ENCODE measurements at places on chromosomes 1 and 21. TPM values are rescaled to one million over a fixed set of nuclear protein-coding genes. Genes with fewer than 3 reads are reported as not detected.

DNA sequence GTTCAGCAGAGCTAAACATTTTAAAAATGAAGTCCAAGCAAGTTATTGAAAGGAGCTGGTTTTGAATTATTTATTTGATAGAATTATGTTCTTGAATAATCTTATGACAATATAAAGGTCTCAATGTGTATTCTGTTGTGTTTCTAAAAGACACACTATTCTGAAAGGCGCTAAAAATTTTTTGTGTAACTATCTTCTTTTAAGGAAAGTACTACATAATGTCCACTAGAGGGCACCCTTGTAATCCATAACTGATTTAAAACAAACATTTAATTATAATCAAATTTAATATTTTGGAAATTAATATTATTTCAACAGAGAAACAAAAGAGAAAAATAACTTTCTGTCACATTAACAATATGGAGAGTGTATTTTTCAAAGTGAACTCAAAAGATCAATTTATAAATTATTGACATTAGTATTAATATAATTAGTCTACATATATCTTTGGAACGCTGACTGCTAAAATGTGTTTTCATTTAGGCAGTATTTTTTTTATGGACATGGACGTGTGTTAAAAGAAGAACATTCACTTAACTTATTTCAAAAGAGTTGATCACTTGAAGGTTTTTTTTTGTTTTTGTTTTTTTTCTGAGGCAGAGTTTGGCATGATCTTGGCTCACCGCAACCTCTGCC is 248.4 kb downstream of the DENND1B start:
- H3K27me3 ChIP-seq, result no peaks in the 10 kb centered on the region
- H3K4me3 ChIP-seq, result no peak overlapping the region
- no peak overlapping the region for H3K27ac ChIP-seq
- H3K36me3 ChIP-seq, result no peaks in the 10 kb centered on the region
- no peak for DNase-seq
- H3K4me1 ChIP-seq, result no peaks in the 10 kb centered on the region

DNA sequence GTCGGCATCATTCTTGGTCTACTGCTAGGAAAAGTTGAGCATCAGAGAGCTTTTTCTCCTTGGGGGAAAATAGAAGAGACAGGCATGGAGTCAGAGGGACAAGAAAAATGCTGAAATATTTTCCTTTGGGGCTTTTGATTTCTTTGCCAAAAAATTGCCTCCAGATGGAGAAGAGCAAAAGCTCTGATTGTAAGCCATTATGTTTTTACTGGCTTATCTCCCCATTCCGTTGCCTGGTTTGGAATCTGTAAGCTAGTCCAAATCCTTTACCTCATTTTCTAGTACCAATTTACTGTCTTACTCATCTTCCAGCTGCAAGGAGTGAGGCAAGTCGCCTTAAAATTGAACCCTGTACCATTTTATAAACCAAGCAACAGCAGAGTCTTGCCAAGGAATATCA is 23.3 kb upstream of the NBL1 start:
- H3K36me3 ChIP-seq, result peaks cover 14% of the 10 kb centered on the region
- DNase-seq, result no peak
- H3K27ac ChIP-seq, result no peak overlapping the region
- no peaks in the 10 kb centered on the region for H3K27me3 ChIP-seq

DNA sequence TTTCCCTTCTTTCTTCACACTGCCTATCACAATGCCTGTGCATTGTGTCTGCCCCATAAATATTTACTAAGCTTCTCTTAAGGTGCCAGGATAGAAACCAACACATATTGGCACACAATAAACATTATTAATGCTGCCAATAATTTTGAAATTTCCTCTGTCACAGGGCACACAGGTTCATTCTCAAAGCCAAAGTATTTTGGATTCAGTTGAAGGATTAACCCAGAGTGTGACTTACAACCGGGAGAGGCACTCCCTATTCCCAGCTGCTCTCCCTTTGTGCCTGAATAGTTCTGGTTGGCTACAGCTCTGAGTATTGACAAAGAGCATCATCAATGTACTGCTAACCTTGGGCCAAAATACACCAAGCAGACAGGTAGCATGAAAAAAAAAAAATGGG is 46.6 kb upstream of the ATP1A1 start:
- H3K27me3 ChIP-seq, result no peaks in the 10 kb centered on the region
- no peak overlapping the region for H3K27ac ChIP-seq
- no peaks in the 10 kb centered on the region for H3K4me1 ChIP-seq
- DNase-seq, result no peak
- H3K36me3 ChIP-seq, result no peaks in the 10 kb centered on the region
- H3K4me3 ChIP-seq, result no peak overlapping the region

DNA sequence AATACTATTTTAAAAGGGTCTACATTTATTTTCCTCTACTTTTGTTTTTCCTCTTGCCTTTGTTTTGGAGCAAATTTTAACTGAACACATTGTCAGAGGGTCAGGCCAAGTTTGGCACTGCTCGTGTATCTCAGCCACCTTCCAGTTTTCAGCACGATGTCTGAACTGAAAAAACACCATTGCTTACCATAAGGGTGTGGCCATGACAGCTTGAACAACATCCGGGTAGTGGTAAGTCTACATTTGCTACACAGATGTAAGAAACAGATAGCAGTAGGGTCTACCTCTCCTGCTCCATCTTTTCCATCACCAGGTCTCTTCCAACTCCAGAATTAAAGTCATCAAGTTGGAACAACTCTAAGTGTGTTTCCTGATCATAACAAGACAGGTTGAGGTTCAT is 4.2 kb downstream of the HIVEP3 start:
- no peaks in the 10 kb centered on the region for H3K36me3 ChIP-seq
- peaks cover 19% of the 10 kb centered on the region for H3K4me1 ChIP-seq
- H3K27ac ChIP-seq, result peak overlapping the region; percentile 53
- no peak for DNase-seq

GRCh38 chr21:29349702-29350101 is 51.0 kb downstream of the BACH1 start:
- H3K27ac ChIP-seq, result peak overlapping the region; percentile 56
- peaks cover 4% of the 10 kb centered on the region for H3K36me3 ChIP-seq
- no peaks in the 10 kb centered on the region for H3K27me3 ChIP-seq
- no peak for DNase-seq

DNA sequence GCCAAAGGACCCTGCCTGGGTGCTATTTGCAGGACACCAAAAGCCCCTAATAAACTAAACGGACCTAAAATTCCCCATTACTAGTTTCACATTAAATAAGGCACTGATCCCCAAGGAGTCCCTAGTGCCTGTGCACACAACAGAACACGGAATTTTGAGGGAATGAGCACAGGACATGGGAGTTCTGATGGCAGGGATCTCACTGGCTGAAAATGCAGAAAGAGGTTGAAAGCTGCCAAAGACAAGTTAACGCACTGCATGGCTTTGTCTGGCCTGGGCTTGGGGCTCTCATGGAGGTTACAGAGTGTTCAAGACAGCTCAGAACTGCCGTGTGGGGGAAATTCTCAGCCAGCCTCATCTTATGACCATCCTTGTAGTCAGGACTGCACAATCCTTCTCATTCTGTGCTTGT is 15.6 kb upstream of the ATP1B1 start:
- H3K36me3 ChIP-seq, result no peaks in the 10 kb centered on the region
- H3K27ac ChIP-seq, result no peak overlapping the region
- no peaks in the 10 kb centered on the region for H3K27me3 ChIP-seq
- no peak overlapping the region for H3K4me3 ChIP-seq
- H3K4me1 ChIP-seq, result peaks cover 18% of the 10 kb centered on the region
- DNase-seq, result no peak

- no peak overlapping the region for H3K4me3 ChIP-seq
- no peaks in the 10 kb centered on the region for H3K36me3 ChIP-seq
- H3K4me1 ChIP-seq, result peaks cover 11% of the 10 kb centered on the region
- no peak overlapping the region for H3K27ac ChIP-seq
- DNase-seq, result no peak
Measured at GRCh38 chr1:164735315-164736052, 176.5 kb downstream of the PBX1 start.

- H3K36me3 ChIP-seq, result no peaks in the 10 kb centered on the region
- no peak for DNase-seq
- H3K27ac ChIP-seq, result no peak overlapping the region
- no peak overlapping the region for H3K4me3 ChIP-seq
Measured at GRCh38 chr21:41750051-41750450, 16.8 kb downstream of the RIPK4 start.

GRCh38 chr1:8910914-8911313 is 32.4 kb upstream of the ENO1 start:
- no peaks in the 10 kb centered on the region for H3K4me1 ChIP-seq
- DNase-seq, result no peak
- H3K36me3 ChIP-seq, result no peaks in the 10 kb centered on the region
- no peak overlapping the region for H3K4me3 ChIP-seq
- H3K27ac ChIP-seq, result no peak overlapping the region

DNA sequence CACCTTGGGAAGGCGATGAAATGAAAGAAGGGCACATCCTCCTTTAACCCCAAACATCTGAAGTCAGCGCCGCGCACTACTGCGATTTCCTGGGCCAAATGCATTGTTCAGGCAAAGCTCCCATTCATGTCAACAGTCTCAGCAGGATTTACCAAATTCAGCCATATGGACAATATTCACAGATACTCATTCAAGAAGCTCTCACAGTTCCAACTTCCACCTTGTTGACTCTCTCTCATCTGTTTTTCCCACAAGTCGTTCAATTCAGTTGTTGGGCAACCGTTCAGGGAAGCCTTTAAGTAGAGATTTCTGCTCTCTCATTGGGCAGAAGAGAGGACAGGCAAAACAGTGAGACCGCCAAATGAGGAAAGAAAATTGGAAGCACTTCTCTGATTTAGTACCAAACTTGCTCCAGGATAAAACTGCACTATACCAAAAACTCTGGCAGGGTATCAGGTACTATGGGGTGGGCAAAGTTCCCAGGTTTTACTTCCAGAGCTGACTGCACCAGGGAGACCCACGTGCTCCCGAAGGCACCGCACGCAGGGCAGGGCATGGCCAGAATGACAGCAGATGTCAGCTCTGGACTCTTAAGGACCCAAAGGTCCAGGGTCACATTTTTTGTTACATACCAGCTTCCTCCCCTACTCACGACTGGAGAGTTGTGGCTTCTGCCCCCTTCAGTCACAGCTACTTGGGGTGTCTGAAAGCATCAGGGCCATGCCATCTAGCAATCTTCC is 668.8 kb downstream of the KIF26B start:
- no peaks in the 10 kb centered on the region for H3K36me3 ChIP-seq
- H3K4me3 ChIP-seq, result no peak overlapping the region
- no peak for DNase-seq
- H3K27me3 ChIP-seq, result no peaks in the 10 kb centered on the region

DNA sequence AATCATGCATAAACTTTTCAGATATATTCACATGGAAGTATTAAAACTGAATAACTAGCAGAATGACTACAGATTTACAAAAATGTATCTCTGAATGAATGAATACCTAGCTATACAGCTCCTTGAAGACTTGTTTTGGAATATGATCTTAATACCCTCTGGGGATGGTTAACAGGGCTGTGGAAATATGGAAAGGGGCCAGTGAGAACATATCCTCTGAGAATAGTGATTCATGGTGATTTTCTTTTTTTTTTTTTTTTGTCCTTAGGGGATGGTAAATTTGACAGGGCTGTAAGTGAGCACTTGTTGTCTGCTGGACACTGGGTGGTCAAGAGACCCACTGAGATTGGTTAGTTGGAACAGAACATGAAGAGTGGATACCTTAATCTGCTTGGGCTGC is 80.7 kb upstream of the HP1BP3 start:
- H3K27ac ChIP-seq, result no peak overlapping the region
- no peaks in the 10 kb centered on the region for H3K27me3 ChIP-seq
- H3K4me1 ChIP-seq, result no peaks in the 10 kb centered on the region
- no peak overlapping the region for H3K4me3 ChIP-seq
- H3K36me3 ChIP-seq, result peaks cover 6% of the 10 kb centered on the region
- DNase-seq, result no peak

DNA sequence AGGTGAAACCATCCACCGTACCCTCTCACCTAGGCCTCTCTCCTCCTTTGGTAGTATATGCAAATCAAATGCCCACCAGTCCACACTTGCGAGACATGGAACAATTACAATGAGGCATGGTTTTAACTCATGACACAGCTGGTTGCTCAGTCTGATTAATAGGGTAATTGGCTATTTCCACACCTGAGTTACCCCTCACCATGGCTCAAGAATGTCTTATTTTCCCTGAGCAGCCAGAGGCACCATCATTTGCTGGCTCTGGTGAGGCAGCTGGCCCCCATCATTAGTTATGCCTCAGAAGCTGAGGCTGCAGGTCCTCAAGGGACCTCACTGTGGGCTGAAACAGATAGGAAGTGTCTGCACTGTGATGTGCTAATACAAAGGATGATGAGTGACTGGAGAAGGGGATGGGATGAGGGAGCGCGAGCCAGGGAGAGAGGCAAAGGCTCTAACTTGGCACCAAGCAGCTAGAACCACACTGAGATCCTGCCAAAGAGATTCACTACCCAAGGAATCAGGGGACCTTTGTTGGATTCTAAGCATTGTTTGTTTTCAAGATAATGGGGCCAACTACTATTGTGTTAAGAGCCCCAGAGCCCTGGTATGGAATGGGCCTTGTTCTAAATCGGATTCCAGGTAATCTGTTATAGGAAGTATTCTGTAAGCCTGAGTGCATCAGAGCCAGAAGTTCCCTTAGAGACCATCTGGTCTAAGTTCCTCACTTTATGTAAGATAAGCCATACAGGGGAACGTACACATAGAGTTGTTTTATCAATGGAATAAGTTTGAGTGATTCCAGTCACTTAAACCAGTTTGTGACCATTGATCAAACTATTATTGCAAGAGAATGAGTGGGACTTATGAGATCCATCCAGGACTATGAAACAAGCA is 80.0 kb upstream of the CNTN2 start:
- no peak overlapping the region for H3K27ac ChIP-seq
- no peaks in the 10 kb centered on the region for H3K27me3 ChIP-seq
- H3K36me3 ChIP-seq, result no peaks in the 10 kb centered on the region
- no peak for DNase-seq
- H3K4me1 ChIP-seq, result no peaks in the 10 kb centered on the region

- DNase-seq, result no peak
- no peaks in the 10 kb centered on the region for H3K4me1 ChIP-seq
- H3K27me3 ChIP-seq, result no peaks in the 10 kb centered on the region
- no peak overlapping the region for H3K4me3 ChIP-seq
- H3K36me3 ChIP-seq, result no peaks in the 10 kb centered on the region
Measured at GRCh38 chr1:90371448-90371813, 345.7 kb downstream of the BARHL2 start.

GRCh38 chr1:223483511-223483910 is 90.3 kb downstream of the CCDC185 start:
- H3K36me3 ChIP-seq, result no peaks in the 10 kb centered on the region
- no peak for DNase-seq
- no peaks in the 10 kb centered on the region for H3K4me1 ChIP-seq
- H3K4me3 ChIP-seq, result no peak overlapping the region
- no peaks in the 10 kb centered on the region for H3K27me3 ChIP-seq

DNA sequence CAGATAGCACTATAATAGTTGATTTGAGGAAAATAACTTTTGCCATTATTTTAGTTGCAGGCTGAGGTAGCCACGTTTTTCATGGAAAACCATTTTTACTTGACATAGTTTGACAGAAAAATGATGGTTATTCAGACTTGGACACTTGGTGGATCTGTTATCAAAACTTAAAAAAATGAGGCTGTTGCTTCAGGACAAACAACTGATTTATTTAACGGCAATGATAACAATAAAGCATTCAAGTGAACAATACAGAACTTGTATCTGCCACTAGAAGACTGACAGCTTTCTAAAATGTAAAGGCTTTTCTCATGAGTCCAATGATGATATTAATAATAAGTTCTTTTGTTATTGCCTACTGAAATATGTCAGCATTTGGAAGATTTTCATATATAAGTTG is 322.9 kb downstream of the BRINP3 start:
- no peaks in the 10 kb centered on the region for H3K4me1 ChIP-seq
- DNase-seq, result no peak
- no peak overlapping the region for H3K4me3 ChIP-seq
- H3K27ac ChIP-seq, result no peak overlapping the region
- H3K27me3 ChIP-seq, result no peaks in the 10 kb centered on the region

SPRR2A gene
- total RNA-seq, result not detected

TPTE gene
- total RNA-seq, result not detected

REG4 gene
- total RNA-seq, result not detected

NPPA gene
- not detected for total RNA-seq

DMBX1 gene
- 0.09 TPM for total RNA-seq
